ENCODE measurements at places on chromosomes 6 and 20.
A peak's percentile ranks its signal among the peaks of the same experiment; 100 is the strongest.

- H3K4me3 ChIP-seq = peak overlapping the region; percentile 85
- no peak overlapping the region for H3K27ac ChIP-seq
- peaks cover 9% of the 10 kb centered on the region for H3K4me1 ChIP-seq
- H3K36me3 ChIP-seq = no peaks in the 10 kb centered on the region
Observed at GRCh38 chr6:149646599-149646998, 1.9 kb downstream of the KATNA1 start.

GRCh38 chr20:51233345-51233744 lies 210.4 kb upstream of the KCNG1 start:
- no peak overlapping the region for H3K4me3 ChIP-seq
- DNase-seq = no peak
- no peaks in the 10 kb centered on the region for H3K27me3 ChIP-seq
- H3K4me1 ChIP-seq = no peaks in the 10 kb centered on the region

- H3K36me3 ChIP-seq = no peaks in the 10 kb centered on the region
- no peaks in the 10 kb centered on the region for H3K27me3 ChIP-seq
- no peak overlapping the region for H3K4me3 ChIP-seq
- no peaks in the 10 kb centered on the region for H3K4me1 ChIP-seq
- no peak overlapping the region for H3K27ac ChIP-seq
Observed at GRCh38 chr6:17276766-17277165, 4.4 kb upstream of the RBM24 start.

GRCh38 chr6:130923350-130923749 lies 96.1 kb downstream of the SMLR1 start:
- no peak overlapping the region for H3K27ac ChIP-seq
- no peaks in the 10 kb centered on the region for H3K27me3 ChIP-seq
- H3K4me3 ChIP-seq = no peak overlapping the region
- no peaks in the 10 kb centered on the region for H3K36me3 ChIP-seq
- no peaks in the 10 kb centered on the region for H3K4me1 ChIP-seq

GRCh38 chr6:137571854-137572253 lies 77.7 kb upstream of the OLIG3 start:
- H3K36me3 ChIP-seq = no peaks in the 10 kb centered on the region
- H3K27me3 ChIP-seq = no peaks in the 10 kb centered on the region
- no peak overlapping the region for H3K27ac ChIP-seq
- no peaks in the 10 kb centered on the region for H3K4me1 ChIP-seq
- DNase-seq = no peak

- H3K4me1 ChIP-seq = no peaks in the 10 kb centered on the region
- DNase-seq = no peak
- H3K27me3 ChIP-seq = no peaks in the 10 kb centered on the region
- H3K27ac ChIP-seq = no peak overlapping the region
Observed at GRCh38 chr6:145865175-145865574, 50.6 kb upstream of the FBXO30 start.

DNA sequence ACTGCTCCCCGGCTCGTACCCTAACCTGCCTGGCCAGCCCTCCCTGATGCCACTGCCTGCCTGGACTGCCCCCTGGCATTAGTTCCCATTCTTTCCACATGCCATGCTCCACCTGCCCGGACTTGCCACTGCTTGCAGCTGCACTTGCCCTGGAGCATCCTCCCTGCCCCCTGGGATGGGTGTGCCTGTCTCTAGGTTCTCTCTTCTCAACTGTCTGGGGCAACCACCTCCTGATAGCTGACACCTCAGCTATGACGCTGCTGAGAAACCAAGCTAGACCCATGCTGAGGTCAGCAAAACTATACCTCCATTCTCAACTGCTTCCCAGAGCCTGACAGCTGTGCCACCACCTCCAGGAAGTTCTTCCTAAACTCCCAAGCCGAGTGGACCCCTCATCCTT lies 72.1 kb downstream of the PERP start:
- H3K27ac ChIP-seq = no peak overlapping the region
- no peak overlapping the region for H3K4me3 ChIP-seq
- no peaks in the 10 kb centered on the region for H3K4me1 ChIP-seq
- H3K36me3 ChIP-seq = no peaks in the 10 kb centered on the region
- no peak for DNase-seq

GRCh38 chr6:74549746-74550145 lies 656.1 kb downstream of the COL12A1 start:
- no peak for DNase-seq
- no peaks in the 10 kb centered on the region for H3K4me1 ChIP-seq
- no peaks in the 10 kb centered on the region for H3K36me3 ChIP-seq
- no peaks in the 10 kb centered on the region for H3K27me3 ChIP-seq
- H3K4me3 ChIP-seq = no peak overlapping the region

Data from thoracic aorta (tissue), 2 donors.